ENCODE measurements at places on chromosomes 11 and 22.
A peak's percentile ranks its signal among the peaks of the same experiment; 100 is the strongest.

- DNase-seq: no peak
Measured at GRCh38 chr11:58770627-58771457, 39.1 kb upstream of the GLYAT start.

- DNase-seq: no peak
Measured at GRCh38 chr11:75024764-75025211, 36.1 kb downstream of the NEU3 start.

- DNase-seq: no peak
Measured at GRCh38 chr11:131354251-131354701, 16.1 kb upstream of the NTM start.

- DNase-seq: no peak
Measured at GRCh38 chr11:1916132-1916985, 3.1 kb upstream of the TNNT3 start.

- no peak for DNase-seq
Measured at GRCh38 chr11:8812438-8812837, 98.6 kb upstream of the AKIP1 start.

GRCh38 chr22:30221121-30221992 lies 25.2 kb downstream of the LIF start:
- DNase-seq: peak; percentile 63

- DNase-seq: no peak
Measured at GRCh38 chr11:94558468-94558867, 8.7 kb upstream of the PIWIL4 start.

- DNase-seq: no peak
Measured at GRCh38 chr11:64500176-64501013, 90.6 kb upstream of the SLC22A12 start.

DNA sequence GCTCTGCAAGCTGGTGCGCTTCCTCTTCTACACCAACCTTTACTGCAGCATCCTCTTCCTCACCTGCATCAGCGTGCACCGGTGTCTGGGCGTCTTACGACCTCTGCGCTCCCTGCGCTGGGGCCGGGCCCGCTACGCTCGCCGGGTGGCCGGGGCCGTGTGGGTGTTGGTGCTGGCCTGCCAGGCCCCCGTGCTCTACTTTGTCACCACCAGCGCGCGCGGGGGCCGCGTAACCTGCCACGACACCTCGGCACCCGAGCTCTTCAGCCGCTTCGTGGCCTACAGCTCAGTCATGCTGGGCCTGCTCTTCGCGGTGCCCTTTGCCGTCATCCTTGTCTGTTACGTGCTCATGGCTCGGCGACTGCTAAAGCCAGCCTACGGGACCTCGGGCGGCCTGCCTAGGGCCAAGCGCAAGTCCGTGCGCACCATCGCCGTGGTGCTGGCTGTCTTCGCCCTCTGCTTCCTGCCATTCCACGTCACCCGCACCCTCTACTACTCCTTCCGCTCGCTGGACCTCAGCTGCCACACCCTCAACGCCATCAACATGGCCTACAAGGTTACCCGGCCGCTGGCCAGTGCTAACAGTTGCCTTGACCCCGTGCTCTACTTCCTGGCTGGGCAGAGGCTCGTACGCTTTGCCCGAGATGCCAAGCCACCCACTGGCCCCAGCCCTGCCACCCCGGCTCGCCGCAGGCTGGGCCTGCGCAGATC lies 16.5 kb downstream of the P2RY2 start:
- no peak for DNase-seq

- DNase-seq: peak; percentile 85
Measured at GRCh38 chr11:117814766-117815261, 9.7 kb downstream of the FXYD2 start.

DNA sequence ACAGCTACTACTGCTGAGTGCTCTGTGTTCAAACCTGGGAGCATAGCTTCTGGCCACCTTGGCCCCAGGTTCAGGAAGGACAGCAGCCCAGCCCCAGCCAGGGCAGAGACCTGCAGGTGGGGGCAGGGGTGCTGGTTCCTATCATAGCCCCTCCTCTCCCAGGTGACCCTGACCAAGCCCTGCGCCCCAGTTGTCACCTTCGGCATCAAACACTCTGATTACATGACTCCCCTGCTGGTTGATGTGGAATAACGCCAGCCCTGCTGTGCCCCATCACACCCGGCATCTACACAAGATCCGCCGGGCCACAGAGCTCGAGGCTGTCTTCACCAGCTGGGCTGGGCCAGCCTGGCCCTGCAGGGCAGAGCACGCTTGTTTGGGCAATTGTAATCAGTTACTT lies 6.9 kb downstream of the SCGB1C1 start:
- no peak for DNase-seq

DNA sequence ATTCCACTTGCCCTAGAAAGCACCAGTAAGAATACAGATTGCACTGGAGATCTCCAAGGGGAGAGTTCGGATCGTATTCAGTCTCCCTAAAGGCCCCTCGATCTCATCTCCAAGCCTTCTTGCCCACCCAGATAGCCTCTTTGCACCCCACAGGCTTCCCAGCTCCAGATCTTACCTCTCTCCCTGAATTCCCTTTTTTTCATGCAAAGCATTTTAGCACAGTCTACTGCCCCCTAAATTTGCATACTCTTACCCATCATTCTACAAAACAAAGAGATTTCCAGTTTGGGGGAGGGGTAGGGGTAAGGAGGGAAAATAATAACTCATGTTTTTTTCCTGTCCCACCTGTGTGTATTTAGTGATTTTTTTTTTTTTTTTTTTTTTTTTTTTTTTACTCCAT lies 105.2 kb downstream of the NAV2 start:
- no peak for DNase-seq

DNA sequence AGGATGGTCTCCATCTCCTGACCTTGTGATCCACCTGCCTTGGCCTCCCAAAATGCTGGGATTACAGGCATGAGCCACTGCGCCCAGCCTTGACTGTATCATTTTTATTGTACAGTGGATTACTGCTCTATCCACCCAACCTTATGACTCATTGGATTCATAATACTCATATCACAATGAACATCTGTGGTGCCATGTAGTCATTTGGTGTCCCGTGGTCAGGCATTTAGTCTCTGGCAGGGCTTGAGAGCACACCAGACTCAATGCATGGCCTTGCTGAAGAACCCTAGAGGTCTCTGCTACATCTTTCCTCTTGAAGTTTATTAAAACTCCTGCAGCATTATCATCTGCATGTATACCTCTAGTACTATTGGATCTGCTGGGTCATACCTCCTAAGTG lies 98.0 kb upstream of the LDLRAD3 start:
- no peak for DNase-seq

DNA sequence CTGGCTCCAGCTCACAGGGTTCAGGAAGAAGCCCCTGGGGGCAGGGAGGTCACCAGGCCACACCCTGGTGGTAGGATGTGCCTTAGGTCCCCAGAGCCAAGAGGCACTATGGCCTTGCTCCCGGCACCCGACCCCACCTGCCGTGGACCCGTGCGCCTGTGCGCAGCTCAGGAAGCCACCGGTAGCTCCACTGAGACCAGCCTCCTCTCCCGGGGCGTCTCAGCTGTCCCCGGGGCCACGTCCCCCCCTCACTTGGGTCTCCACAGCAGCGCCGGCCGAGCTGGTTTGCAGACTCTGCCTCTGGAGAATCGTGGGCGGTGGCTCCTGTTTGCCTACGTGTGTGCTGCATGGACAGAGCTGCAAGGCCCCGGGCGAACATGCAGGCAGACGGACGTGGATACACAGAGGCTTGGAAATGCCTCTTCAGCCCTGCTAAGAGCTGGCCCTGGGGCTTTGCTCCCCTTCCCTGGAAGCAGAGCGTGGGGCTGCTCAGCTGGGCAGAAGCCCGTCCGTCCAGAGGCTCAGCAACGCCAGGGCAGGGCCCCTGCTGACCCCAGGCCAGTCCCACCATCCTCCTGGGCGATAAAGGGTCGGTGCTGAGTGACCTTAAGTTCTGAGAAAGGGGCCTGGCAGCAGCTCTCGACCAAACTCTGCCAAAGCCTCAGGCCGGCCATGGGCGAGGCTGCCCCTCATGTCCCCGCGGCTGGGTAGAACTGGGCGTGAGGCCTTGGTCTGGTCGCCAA lies 15.3 kb upstream of the MUC5B start:
- no peak for DNase-seq

- no peak for DNase-seq
Measured at GRCh38 chr11:10285148-10285802, 8.7 kb downstream of the SBF2 start.

DNA sequence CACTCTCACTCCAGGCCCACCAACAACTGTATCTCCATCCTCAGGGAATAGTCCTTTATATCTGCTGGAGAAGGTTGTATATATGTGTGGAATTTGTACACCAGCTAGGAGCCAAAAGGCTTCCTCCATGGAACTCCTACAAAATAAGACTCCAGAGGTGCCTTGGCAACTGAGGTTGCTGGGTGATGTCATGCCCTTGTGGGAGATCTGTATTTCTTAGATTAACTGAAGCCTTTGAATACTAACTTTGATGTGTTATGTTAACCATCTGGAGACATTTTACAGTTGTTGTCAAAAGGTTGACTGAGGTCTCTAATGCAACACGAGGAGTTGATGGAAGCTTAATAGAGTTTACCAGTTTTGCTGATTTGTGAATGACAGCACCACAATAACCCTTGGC lies 139.5 kb upstream of the TTC12 start:
- no peak for DNase-seq

- DNase-seq: no peak
Measured at GRCh38 chr11:832529-833113, at the start of gene CD151. TSS of gene CD151 (plus strand) at chr11:832952. CDS start at chr11:836070, 3,118 bp downstream.

- DNase-seq: no peak
Measured at GRCh38 chr11:111978028-111978771, 41.1 kb downstream of the DIXDC1 start.

- DNase-seq: no peak
Measured at GRCh38 chr22:49535527-49536125, 292.0 kb downstream of the BRD1 start.

GRCh38 chr11:17770917-17771316 lies 36.3 kb downstream of the KCNC1 start:
- no peak for DNase-seq

DNA sequence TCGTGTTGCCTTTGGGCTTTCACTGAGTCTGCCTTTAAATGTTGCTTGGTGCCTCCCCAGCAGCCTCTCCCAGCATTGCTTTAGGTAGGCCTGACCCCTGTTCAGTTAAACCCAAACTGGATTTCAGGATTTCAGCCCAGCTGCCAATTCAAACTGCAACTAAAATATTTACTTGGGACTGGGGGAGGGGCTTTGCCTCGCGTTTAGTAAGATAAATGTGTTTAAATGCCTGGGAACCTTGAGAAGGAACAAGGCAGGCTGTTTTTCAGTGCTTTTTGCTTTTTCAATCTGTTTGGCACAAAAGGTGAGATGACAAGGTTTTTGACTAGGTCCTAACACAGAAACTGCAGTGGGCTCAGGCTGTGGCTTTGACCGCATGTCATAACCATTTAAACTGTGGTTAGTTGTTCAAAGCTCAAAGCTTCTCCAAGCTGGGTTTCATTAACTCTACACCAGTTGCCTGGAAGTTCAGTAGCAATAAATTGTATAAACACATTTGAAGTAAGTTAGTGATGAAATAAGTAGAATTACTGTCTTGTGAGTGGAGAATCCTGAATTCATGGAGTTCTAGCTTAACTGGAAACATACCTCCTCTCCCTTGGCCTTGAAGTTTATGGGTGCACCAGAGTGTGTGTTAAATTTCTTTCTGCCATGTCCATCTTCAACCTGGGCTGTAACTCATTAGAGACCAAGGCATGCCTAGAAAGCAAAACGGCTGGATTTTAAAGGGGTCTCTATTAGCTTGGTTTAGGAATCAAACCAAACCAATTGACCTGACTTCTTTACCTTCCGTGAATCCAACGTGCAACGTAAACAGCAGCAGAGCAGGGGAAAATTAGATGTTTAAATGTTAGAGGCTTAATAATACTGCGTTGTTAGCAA lies 3.6 kb downstream of the PKNOX2 start:
- no peak for DNase-seq

- no peak for DNase-seq
Measured at GRCh38 chr11:134642206-134642605, 230.2 kb upstream of the B3GAT1 start.

DNA sequence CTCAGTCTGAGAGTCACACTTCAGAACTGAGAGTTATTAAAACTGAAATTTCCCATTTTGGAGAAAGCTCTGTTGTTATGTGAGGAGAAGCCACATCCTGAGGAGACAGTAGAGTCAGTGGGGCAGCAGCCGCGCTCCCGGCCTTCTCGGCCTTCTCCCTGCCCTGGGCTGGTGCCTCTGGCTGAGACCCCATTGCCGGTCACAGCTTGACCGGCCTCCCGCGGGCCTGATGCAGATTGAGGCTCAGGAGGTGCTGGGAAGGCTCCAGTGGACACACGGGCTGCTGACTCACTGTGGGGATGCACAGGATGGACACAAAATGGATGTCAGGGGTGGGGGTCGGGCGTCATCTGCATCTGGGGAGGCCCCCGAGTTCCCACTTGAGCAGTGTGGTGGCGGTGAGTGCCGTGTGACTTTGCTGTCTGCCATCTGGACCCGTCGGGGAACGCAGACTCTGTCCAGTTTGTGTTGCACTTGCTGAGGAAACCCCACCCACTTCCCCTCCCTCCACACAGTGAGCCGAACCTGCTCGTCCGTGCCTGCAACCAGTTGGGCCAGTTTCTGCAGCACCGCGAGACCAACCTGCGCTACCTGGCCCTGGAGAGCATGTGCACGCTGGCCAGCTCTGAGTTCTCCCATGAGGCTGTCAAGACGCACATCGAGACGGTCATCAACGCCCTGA lies 50.1 kb downstream of the MUC6 start:
- no peak for DNase-seq

- no peak for DNase-seq
Measured at GRCh38 chr11:70090961-70091381, 12.9 kb downstream of the ANO1 start.

DNA sequence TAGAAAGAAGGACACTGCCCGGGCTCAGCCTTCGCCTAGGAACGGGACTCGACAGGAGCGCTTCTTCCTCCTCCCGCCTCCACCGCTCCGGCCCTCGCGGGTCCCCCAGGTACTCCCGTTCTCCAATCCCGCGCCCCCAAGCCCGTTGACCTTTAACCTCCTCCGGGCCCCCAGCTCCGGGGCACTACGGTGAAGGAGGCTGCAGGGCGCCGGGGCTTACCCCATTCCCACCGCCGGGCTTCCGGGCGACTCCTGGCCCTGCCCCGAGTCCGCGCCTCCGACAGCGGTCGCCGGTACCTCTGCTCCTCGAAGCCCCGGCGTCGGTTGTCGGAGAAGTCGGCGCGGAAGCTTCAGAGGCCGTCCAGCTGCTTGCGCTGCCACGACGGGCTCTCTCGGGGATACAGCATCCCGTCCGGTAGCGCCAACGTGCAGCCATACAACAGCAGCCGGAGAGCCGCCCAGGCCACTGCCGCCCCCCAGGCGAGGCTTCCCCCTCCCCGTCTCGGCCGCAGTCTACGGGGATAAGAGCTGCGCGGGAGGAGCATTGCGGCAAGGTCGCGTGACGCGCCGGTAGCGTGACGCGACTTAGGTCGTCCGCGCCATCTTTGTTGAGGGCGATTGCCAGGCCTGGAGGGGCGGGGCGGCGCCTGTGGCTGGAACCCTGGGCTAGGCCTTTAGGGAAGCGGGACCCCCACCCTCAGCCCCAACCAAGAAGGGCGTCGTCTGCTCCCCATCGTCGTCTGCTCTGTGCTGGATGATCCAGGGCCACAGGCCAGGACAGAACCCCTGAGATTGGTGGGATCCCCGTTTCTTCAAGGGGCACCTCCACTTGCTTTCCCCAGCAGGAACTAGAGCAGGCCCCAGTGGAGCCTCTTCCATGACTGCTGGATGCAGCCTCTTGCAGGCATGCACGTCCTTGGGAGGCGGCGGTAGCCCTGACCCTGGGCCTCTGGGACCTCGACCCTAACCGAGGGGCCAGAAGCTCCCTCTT lies 26.3 kb downstream of the RGL4 start:
- peak; percentile 88 for DNase-seq
